ENCODE measurements at places on chromosomes 6 and 20.

DNA sequence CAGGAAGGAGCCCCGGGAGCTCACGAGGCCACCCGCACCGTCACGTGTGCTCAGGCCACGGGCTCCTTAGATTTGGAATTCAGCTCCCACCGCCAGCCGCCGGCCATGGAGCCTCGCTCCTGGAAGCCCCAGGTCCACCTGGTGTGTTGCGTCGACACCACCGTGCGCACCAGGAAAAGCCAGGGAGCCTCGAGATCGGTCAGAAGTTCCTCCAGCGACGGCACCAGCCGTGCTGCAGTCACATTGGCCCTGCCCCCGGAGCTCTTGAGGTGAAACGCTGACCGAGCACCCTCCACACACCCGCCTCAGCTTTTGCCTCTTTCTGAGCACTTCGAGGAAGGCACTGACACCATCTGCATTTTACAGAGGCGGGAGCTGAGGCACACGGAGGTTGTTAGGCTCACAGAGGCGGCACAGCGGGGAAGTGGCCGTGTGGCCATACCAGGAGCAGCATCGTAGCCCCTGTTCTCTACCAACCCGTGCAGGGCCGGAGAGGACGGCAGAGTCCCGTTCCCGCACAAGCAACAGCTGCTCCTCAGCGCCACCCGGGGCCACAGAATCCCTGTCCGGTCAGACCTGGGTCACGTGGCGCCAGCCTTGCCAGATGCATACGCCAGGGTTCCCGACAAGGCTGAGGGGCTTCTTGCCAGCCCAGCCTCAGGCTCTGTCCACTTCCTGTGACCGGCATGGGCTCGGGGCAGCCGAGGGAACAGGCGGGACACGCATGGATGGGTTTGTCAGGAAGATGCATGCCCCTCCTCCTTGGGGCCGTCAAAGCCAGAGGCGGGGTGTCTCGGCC is 7.6 kb downstream of the NKAIN4 start:
- DNase-seq: no peak

GRCh38 chr6:26351544-26351953 is 13.4 kb upstream of the BTN3A2 start:
- no peak for DNase-seq

DNA sequence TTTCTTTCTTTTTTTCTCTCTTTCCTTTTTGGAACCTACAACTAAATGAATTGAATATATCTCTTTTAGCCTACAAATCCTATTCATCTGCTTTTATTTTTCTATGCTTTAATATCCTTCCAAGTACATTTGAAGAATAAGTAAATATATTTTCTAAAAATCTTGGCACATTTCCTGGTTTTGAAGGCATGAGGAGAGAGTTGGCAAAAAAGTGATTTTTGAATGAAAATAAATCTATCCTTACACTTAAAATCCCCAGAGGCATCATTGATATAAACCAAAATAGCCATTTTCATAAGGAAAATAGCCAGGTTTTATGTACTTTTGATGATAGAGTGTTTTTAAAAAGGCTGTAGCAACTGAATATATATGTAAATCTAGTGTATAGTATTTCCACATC is 69.0 kb downstream of the SAMD5 start:
- no peak for DNase-seq

DNA sequence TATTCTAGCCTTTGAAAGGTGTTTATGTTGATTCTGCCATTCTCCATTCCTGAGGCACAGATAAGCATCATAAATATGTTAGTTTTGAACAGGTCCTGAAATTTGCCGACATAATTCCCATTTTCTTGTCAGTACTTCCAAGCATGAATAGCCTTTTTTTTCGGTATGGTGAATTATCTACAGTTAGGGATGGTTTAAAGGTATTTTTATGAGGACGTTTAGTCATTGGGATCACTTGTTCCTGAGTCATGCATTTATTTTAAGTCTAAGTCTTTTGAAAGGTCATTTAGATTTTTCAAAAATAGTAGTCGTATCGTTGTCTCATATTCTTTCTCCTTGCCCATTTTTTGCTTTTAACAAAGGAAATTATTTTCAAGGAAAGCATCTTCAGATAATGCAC is 98.7 kb downstream of the PHACTR3 start:
- DNase-seq: no peak

DNA sequence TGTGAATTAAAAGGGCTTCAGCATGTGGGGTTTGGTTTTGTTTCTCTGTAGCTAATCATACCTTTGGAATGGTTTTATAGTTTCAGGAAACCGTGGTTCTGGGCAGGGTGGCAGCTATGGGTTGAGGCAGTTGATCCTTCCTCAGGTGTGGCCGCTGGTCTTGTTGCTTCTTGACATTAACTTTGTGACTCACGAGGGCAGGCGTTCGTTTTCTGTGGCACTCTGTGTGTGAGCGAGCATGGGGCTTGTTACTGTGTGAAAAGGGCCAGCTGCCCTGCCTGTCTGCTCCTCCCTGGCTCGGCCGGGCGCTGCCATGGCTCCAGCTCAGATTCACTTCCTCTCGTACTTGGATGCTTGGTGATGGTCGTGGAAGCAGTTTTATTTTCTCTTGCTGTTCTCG is 16.2 kb downstream of the DNAJC5 start:
- no peak for DNase-seq

Data from NCI-H1417 treated with DMSO at 0.1 percent for 48 hours (cell line).